ENCODE measurements at places on chromosomes 6 and 20.

- DNase-seq, result no peak
These were observed 268.8 kb upstream of the PRDM1 start for GRCh38 chr6:105817370-105817769.

GRCh38 chr6:35194390-35194789 is 19.4 kb upstream of the SCUBE3 start:
- DNase-seq, result no peak

DNA sequence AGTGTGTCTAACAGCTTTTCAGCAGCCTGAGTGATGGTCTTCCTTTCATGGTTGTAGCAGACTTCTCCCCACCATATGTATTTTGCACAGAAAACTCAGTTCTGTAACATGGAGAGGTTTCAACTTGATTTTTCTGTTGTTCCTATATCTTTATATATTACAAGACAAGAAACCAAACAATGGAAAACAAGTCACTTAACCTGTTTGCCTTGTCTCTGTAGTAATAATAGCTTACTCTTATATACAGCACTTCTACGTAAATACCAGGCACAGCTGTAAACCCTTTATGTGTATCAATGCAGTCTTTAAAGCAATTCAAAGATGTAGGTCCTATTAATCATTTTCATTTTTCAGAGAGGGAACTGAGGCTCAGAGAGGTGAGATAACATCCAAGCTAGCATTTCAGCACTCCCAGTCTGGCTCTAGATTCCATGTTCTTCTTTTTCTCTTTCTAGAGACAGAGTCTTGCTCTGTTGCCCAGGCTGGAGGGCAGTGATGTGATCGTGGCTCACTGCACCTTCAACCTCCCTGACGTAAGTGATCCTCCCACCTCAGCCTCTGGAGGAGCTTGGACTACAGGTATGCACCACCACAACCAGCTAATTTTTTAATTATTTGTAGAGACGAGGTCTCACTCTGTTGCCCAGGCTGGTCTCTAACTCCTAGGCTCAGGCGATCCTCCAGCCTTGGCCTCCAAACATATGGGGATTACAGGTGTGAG is 90.4 kb downstream of the DTNBP1 start:
- no peak for DNase-seq

DNA sequence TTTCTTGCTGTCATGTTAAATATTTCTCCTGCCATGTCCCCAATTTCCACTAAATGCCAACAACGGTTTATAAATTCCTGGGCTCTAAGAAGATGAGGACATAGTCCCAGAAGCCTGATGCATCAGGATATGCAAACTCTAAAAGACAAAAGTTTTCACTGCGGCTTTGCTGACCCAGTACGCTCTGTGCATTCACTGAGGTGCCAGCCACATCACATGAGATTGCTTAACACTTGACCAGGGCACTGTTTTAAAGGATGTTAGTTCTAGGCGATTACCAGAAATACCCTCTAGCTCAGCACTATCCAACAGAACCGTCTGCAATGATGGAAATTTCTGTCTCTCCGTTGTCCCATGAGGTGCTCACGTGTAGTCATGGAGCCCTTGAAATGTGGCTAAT is 19.9 kb upstream of the ADTRP start:
- no peak for DNase-seq

DNA sequence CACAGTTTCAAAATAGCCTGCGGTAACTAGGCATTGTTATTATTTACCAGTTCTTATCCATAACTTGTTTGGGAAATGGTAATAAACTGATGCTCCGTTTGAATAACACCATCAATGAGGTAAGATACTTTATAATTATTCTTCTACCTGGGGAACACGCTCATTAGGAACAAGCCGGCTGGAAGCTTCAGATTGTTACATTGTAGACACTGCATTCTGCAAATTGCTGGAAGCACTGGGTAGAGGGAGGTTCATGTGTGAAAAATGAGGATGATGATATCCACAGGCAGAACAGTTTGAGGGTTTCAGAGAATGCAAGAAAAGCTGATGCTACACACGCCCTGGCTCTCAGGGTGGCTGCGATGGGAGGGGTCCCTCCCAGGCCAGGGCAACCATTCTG is 560.6 kb upstream of the AGPAT4 start:
- DNase-seq, result no peak

- no peak for DNase-seq
These were observed 60.4 kb downstream of the DOK5 start for GRCh38 chr20:54535746-54536145.

GRCh38 chr6:12363651-12364381 is 73.7 kb downstream of the EDN1 start:
- DNase-seq, result peak; percentile 75

- no peak for DNase-seq
These were observed 155.5 kb upstream of the AKAP12 start for GRCh38 chr6:151084275-151084674.

GRCh38 chr6:150290429-150290828 is 78.4 kb upstream of the IYD start:
- no peak for DNase-seq

DNA sequence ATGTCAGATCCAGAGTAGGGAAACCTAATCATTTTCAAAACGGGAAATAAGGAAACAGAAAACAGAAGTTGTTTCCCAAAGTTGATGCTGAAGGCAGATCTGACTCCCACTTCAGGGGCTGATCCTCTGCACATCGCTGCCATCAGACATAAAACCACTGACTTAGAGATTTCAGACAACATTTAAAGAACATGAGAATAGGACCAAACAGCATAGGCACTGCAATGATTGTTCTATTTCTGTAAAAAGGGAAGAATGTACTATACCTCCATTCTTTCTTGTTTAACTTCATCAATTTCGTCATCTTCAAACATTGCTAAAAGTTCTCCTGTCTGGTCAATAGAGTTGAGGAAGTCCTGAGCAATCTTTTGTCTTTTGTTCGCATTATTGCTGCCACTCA is 324.7 kb upstream of the RUNX2 start:
- no peak for DNase-seq

DNA sequence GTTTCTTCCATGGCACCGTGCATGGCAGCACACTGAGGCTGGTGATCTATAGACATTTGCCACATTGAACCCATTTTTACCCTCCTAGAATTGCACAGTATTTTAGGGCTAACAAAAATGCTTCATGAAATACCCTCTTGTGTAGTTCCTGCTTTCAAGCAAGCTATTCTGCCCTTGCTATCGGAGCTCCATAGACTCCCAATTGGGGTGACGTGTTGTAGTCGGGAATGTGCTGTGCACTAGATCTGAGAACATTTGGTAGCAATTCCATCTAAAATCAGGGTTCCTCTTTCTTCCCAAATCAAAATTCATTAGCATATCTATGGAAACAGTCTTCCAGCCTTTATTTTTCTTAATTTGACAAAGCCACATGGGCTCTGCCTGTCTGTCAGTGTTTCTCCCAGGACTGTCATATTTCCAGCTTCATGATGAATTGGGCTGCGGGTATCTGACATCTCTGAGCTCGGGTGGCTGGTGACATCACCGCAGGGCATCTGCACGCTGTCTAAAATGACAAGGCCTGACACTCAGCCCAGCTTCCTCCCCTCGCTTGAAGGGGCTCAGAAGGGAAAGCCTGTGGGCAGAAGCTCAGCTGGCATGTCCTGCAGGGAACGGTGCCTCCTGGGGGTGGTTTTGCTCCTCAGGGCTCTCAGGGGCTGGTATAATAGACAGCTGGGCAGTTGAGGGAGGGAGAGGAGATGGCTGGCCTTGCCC is 406.4 kb downstream of the QKI start:
- DNase-seq, result no peak

- peak; percentile 23 for DNase-seq
These were observed 35.4 kb upstream of the E2F3 start for GRCh38 chr6:20366082-20366830.

DNA sequence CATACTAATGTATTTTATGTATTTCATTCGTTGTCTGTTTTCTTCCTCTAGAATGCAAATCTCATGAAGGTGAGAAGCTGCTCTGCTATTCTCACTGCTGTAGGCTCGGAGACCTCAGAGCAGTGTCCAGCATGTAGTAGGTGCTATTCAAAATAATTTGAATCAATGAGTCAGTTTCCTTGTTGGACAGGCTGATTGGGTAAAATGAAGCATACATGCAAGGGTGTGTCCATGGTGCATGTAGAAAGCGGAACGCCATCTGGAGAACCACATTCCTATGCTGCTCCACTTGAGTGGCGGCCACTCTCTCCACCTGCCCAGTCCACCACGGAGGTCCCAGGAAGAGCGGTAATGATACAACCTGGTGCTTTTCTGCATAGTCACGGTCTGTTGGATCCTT is 412.1 kb downstream of the QKI start:
- no peak for DNase-seq

- no peak for DNase-seq
These were observed 94.2 kb downstream of the UTRN start for GRCh38 chr6:144379356-144379755.

DNA sequence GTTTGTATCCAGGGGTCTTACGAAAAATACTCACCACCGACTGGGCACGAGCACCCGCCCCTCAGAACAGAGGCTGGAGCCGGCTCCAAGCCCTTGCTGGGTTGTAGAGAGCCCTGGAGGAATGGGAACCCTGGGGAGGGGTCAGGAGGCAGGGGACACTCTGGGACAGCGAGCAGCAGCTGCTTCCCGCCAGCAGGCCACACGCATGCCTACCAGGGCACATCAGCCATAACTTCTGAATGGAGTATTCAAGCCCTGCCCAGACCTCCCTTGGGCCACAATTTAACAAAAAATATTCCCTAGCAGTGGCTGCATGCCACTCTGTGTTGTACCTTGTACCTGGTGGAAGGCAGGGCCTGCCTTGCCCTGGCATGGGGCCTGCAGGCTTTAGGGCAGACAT is 31.6 kb upstream of the CD93 start:
- DNase-seq, result no peak

DNA sequence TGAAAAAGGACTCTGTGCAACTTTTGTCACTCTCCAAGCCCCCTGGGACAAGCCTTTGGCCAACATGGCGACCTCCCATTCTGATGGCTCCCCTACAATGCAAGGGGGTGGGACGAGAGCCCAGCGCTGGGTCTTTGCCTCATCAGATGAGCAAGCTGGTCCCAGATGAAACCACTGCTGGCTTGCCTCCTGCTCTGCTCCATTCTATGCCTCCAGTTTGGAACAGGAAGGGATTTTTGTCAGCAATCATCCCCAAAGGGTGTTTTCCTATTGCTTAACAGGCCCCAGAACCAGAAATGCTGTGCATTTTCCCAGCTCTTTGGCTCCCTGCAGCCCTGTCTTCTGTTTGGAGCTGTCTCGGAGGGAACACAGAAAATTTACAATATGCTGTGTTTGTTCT is 412.7 kb downstream of the MAFB start:
- peak; percentile 31 for DNase-seq

DNA sequence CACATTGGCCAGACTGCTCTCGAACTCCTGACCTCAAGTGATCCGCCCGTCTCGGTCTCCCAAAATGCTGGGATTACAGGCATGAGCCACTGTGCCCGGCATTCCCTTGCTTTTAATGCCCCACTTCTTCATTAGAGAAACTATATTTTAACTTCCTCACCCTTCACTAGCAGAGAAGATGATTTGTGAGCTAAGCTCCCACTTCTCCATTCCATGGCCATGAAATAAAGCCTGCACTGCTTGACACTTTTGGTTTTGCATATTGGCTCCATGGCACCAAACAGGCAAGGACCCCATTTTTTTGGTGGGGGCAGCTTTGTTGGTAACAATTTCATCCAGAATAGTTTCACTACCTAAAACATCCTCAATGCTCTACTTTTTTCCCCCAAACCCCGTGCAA is 145.3 kb downstream of the TFAP2B start:
- DNase-seq, result no peak

- peak; percentile 59 for DNase-seq
These were observed 630 bp downstream of the LIME1 start for GRCh38 chr20:63736893-63737694.

GRCh38 chr6:73451223-73452106 is 632 bp downstream of the CGAS start:
- DNase-seq, result peak; percentile 38

DNA sequence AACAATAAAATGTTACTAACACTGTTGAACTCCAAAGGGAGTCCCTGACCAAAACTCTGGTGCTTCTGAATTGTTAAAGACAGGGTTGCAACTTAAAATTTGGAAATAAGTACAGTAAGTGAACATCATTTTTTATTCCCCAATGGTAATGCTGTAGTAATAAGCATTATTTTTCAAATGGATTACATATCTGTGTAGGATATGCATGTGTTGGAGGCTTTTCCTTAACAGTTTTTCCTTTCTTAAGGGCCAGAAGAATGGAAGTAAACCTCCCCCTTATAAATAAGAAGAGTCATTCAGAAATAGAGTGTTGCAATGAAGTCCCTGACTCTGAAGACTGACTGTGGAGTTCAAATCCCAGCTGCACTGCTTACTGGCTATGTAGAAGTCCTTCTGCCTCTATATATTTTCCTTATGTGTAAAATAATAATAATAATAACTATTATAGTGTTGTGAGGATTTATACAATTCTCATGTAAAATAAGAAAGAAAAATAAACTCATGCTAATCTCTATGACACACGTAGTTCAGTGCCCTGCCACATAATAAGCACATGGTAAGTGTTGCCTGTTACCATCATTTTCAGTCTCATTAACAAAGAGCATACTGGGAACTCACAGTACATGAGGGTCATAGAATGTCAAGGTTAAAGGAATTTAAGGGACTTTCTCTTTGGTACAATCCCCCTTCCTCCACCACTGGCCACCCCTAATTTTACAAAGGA is 129.8 kb upstream of the SMLR1 start:
- DNase-seq, result no peak

- DNase-seq, result no peak
These were observed 213.8 kb upstream of the AGPAT4 start for GRCh38 chr6:161487694-161488093.

DNA sequence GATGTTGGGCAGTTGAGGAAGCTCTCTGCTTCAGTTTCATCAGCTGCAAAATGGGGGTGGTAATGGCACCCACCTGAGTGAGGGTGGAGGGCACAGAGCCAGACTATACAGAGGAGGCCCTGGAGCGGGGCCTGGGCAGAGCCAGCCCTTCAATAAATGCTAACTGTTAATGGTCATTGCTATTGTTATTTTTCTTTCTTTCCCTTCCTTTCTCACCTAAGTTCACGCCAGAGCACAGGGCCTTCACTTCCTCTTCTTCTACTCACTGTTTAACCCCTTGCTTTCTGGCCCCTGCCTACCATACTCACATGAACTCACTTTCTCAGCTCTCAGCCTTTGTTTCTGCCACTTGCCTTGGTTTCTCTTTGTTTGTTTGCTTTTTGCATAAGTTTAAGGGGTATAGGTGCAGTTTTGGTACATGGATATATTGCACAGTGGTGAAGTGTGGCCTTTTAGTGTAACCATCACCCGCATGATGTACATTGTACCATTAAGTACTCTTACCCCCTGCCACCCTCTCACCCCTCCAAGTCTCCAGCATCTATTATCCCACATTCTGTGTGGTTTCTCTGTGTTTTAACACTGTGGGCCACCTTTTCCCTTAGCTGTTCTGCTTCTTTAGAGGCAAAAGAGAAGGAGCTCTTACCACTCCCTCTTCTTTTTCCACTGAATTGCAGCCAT is 7.5 kb upstream of the RREB1 start:
- DNase-seq, result no peak

DNA sequence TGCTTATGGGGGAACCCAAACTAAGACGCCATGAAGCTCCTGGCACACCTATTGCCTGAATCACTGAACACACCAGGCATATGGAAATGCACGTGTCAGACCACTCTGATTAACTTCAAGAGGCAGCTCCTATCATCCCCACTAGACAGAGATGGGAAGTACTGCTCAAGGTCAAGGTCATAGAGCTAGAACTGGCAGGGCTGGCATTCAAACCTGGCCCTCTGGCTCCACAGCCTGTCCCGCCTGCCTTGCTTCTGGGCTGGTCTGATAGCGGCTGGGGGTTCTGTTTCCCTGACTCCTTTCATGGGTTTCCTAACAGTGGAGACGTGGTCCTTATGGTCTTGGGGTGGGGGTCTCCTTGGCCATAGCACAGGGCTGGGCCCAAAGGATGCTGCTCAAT is 22.6 kb upstream of the DSN1 start:
- no peak for DNase-seq

Measured in stomach (tissue), 19 donors.